Fibroblast of skin of left quadriceps (primary cell): ENCODE measurements at places on chromosomes 12 and 14.

DNA sequence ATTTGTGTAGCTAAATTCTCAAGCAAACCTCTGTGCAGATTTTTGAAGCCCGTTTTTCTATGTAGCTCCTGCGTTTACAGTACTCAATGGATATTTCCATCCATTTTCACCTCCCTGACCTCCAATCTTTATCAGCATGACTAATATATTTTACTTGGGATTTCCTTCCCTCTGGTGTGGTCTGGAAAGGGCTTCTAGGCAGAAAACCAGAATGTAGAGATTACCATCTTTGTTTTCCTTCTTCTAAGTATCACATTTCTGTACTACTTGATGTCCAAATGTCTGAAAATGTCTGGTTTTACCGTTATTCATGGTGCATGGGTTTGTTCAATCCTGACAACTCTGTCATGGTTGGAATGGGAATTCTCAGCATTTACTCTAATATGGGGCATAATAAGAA is 907.6 kb upstream of the FLRT2 start:
- no peak for DNase-seq

GRCh38 chr14:32192712-32193373 is 9.0 kb upstream of the RNU6-7 start:
- no peak for DNase-seq

GRCh38 chr14:102772781-102773570 is 4.3 kb upstream of the TRAF3 start:
- no peak for DNase-seq

DNA sequence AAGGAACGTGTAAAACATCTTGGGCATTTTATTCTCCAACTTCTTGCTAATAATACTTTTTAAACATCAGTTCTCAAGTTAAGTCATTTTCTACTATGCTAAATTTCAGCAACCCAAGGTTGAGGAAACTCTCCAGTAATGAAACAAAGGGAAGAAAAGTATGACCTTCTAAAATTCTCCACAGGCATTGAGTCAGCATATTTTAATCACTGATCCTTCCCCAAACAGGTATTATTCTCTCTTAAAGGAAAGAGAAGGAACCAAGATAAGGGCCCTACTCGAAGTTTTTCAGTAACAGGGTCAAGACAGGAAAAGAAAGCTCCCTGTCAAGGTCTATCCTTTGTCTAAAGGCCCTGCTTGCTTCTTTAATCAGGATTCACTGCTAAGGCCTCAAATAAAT is 3.0 kb downstream of the KICS2 start:
- DNase-seq, result no peak

- no peak for DNase-seq
Measured at GRCh38 chr12:32486158-32486557, 86.8 kb downstream of the FGD4 start.

DNA sequence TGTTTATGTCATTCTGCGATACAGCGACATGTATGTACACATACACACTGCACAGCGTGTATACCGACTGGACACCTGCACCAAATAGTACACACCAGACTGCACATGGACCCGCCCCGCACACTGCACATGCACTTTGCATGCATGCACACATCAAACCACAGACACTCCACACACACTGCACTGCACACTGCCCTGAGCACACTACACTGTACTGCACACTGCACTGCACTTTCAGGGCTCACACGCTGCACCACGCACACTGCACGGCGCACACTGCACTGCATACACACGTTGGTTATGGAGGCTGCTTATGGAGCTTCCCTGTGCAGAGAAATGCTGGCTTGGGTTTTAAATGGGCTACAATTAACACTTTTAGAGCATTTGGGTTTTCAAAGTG is 1.6 kb downstream of the PAPLN start:
- DNase-seq, result no peak

DNA sequence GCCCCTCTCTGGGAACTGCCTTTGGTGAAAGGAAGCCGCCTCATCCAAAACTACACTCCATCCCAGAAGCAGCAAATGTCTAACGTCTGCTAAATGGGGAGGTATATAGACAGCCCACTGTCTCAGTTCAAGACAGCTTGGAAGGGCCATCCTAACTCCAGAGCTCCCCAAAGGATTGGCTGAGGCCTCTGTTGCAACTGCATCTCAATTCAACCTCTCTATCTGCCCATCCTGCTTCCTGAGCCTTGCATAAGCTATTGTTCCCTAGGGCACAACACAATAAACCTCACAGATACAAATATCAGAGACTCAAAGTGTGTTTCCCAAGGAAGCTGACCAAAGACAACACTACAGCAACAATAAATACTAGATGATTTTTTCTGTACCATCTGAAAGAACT is 495.2 kb upstream of the SOX5 start:
- no peak for DNase-seq

GRCh38 chr14:65170318-65170717 is 68.0 kb upstream of the MAX start:
- DNase-seq, result no peak

- DNase-seq, result no peak
Measured at GRCh38 chr12:55829967-55830600, 697 bp upstream of the DNAJC14 start.

- no peak for DNase-seq
Measured at GRCh38 chr14:78608998-78609787, 439.0 kb downstream of the NRXN3 start.

- DNase-seq, result no peak
Measured at GRCh38 chr12:98146487-98146886, 368.9 kb upstream of the TMPO start.

GRCh38 chr14:37602605-37603453 is 7.4 kb downstream of the TTC6 start:
- DNase-seq, result no peak

DNA sequence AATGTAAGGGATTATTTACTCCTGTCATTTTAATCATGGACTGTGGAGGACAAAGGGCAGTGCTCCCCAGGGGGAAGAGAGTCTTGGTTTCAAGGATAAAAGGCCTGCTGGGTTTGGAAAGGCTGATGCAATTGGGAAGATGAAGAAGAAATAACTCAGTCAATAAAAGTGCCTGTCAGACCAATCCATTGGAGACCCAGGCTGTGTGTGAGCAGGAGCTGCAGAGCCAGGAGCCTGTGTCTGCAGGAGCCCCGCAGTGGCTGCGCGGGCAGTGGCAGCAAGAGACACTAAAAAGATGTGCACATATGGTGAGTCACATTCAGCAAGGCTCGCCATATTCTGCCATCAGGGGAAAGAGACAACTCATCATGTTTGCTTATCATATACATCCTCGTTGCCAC is 90.4 kb downstream of the CRACR2A start:
- peak; percentile 17 for DNase-seq

DNA sequence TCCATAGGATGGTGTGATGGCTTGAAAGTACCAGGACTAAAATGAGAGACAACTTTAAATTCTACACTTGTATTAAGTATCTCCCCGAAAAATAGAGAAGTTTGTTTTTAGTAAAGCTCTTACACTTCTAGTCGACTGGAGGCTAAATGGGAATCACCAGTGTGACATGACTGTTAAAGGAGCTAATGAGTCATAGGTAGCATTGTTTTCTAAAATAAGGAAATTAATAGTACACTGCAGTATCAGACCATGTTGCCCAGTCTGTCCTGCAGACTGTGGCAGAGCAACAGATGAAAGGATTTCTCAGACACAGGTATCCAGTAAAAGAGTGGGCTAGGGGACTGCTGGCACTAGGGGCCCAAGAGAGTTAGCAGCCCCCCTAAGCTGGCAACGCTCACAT is 140.1 kb downstream of the TMEM117 start:
- no peak for DNase-seq

DNA sequence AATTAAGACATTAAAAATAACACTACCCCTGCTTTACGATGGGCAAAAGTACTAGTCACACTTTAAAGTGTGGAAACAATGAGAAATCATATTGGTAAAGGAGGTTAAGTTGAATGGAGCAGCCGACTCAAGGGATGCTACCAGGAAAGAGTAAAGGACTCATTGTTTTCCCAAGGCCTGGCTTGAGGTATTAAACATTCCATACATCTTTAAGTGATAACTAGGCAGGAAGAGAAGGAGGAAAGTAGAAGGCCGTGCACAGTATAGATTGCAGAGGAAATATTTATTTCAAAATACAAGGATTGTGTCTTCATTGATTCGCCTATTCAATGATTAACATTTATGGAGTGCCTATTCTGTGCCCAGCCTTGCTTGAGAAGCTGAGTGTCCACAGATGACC is 20.6 kb upstream of the YARS2 start:
- DNase-seq, result no peak

- no peak for DNase-seq
Measured at GRCh38 chr14:68380329-68380741, 412.5 kb downstream of the ZFP36L1 start.
